Urinary bladder (tissue), 4 donors: ENCODE measurements at places on chromosomes 13 and 19.

DNA sequence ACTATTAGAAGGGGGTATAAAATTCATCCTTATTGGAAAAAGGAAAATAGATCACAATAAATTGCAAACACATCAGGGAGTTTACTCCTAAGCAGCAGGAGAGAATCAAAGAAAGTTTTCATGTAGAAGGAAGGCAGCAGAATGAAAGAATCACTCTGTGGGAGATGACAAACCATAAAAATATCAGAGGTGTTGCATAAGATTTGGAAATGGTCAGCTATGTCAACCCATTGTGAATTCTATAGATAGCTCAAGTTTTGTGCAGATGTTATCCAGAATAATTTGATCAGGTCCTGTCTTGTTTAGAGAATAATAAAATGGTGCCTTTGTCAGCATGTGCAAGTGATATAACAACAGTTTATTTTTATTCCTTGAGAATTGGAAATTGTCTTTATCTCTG, 622.4 kb downstream of the DCT start:
- no peak for DNase-seq

DNA sequence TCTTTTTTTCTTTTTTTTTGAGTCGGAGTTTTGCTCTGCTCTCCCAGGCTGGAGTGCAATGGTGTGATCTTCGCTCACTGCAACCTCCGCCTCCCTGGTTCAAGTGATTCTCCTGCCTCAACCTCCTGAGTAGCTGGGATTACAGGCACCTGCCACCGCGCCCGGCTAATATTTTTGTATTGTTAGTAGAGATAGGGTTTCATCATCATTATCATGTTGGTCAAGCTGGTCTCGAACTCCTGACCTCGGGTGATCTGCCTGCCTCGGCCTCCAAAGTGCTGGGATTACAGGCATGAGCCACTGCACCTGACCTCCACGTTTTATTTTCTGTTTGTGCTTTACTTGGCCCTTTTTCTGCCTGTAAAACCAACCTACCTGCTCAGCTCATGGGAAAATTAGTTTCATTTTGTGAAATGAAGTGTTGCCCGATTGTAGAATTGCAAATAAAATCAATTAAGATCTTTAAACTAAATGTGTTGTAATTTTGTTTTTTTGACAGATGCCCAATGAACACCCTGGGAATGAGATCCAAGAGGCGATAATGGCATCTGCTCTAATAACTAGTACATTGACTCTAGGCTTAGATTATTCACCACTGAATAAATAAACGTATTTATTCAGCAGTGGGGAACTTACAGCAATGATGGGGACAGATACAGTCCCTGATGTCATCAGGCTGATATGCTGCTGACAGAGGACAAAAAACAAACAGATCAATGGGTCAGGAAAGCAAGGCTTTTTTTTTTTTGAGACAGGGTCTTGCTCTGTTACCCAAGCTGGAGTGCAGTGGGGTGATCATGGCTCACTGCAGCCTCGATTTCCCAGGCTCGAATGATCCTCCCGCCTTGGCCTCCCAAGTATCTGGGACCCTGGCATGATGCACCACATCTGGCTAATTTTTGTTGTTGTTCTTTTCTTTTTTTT, 2.2 kb upstream of the RAB11B start:
- DNase-seq, result no peak

GRCh38 chr13:110454227-110454859, 107.2 kb downstream of the RAB20 start:
- no peak for DNase-seq

DNA sequence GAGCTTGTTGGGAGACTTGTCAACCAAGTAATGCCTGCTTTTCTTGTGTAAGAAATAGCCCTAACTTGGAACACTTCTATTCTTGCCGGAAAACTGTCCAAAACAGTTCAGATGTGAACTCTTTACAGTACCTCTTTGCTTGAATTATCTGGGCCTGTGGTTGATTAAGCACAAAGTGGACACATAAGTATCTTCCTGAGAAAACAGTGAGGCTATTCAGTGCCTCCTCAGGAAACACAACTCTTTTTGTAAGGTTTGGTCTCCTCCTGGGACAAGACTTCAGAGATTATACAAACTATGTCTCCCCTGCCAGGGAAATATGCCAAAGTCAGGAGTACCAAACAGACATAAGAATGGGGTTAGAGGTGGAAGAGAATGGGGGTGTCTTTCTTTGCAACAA, 127.7 kb downstream of the LACC1 start:
- no peak for DNase-seq

GRCh38 chr13:80524447-80525215, 183.7 kb upstream of the SPRY2 start:
- no peak for DNase-seq

GRCh38 chr19:23075031-23075733, 41.6 kb upstream of the ZNF730 start:
- DNase-seq, result peak; percentile 59

- DNase-seq, result no peak
Observed at GRCh38 chr19:19179548-19180441, 9.7 kb upstream of the MEF2B start.

DNA sequence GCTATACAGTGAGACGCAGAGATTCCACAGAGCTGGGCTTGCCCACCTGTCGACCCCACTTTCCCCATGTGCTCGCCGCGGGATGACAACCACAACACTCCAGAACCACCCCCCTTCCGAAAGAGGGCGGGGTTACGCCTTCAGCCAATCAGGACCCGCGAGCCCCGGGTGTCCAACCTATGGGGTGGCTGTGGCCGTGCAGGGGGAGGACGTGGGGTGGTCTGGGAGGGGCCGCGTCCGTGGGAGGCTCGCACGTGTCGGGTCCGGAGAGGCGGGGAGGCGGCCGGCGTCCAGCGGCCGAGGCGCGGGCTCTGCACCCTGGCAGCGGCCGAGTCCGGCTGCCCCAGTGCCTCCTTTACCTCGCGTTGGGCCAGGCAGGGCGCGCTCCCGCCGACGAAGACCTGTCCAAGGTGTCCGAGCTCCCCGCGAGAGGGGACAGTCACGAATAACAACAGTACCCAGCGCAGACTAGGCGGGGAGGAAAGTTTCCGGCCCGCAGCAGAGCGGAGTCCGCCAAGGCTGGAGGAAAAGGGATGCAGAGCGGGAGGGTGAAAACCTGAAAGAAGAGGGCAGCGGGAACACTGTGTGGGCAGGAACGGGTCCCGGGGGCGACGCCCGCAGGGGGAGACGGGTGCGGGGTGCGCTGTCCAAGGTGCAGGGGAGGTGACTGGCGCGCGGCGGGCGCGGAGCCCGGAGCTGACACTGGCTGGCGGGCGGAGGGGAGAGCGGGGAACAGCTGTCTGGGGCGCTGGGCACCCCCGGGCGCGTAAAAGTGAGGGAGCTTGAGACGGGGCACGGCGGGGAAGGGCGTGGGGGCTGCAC, 911 bp downstream of the ENOX1 start:
- DNase-seq, result no peak

GRCh38 chr19:6470173-6470572, 6.1 kb downstream of the CRB3 start:
- no peak for DNase-seq

- DNase-seq, result no peak
Observed at GRCh38 chr13:36084131-36084530, 47.1 kb downstream of the DCLK1 start.

DNA sequence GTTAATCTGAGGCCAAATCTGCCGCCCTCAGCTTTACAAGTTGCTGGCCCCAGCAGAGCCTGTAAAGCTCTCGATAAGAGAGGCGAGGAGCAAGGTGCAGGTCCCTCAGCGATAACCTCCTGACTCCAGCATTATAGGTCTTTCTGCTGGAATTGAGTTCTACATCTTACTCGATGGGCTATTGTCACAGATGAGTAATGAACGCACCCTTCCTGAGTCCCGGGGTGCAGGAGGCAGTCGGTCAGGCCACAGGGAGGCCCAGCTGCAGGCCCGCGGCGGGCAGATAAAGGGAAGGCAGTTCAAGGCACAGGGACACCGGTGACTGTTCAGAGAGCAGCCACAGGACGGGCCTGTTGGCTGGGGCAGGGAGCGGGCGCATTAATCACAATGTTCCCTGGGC, 157.6 kb upstream of the OBI1 start:
- no peak for DNase-seq

DNA sequence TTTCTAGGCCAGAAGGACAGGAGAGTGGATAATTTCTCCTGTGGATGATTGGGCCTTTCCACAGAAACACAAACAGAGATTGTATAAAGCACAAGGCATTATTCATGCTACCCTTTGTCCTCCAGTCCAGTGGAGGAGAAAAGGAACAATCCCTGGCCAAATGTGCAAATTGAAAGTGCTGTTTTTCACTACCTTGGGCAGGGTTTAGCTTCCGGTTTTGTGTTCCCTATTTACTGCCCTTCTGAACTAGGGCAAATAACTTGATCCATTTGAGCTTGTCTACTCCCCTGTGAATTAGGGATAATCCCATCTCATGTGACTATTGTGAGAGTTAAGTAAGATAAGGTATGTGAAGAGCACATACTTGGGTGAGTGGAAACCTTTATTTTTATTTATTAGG, 13.3 kb downstream of the PDX1 start:
- DNase-seq, result no peak

DNA sequence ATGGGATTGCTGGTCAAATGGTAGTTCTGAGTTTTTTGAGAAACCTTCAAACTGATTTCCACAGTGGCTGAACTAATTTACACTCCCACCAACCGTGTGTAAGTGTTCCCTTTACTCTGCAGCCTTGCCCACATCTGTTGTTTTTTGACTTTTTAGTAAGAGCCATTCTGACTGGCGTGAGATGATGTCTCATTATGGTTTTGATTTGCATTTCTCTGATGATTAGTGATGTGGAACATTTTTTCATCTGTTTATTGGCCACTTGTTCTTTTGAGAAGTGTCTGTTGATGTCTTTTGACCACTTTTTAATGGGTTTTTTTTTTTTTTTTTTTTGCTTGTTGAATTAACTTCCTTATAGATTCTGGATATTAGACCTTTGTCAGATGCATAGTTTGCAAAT, 4.3 kb downstream of the CAB39L start:
- no peak for DNase-seq

DNA sequence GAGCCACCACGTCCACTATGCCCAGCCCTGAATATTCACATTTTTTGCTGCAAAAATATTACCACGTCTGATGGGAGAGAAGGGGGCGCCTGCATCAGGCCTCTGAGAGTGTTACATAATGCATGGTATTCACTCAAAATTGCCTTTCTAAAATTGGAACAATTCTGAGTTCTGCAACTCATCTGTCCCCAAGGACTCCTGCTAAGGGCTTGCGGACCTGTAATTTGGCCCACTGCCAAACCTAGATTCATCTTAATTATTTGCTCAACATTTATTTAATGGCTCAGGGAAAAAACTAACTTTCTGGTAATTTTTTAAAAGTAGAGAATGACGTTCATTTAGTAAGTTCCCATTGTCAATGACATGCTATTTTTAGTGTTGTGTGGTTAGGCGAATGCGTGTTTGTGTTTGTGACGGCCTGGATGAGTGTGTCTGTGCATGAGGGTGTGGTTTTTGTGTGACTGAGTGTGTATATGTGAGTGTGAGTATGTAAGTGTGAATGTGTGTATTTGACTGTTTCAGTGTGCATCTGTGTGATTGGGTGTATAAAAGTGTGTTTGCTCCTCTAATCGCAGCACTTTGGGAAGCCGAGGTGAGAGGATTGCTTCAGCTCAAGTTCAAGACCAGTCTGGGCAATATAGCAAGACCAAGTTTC, 8.8 kb downstream of the INAFM1 start:
- DNase-seq, result no peak

GRCh38 chr13:89862691-89863036, 1484.8 kb upstream of the MIR17HG start:
- DNase-seq, result no peak

- no peak for DNase-seq
Observed at GRCh38 chr13:60120617-60121336, 43.0 kb downstream of the DIAPH3 start.

GRCh38 chr13:110886870-110887596, 27.8 kb downstream of the ANKRD10 start:
- no peak for DNase-seq

GRCh38 chr13:31859571-31859970, 120.2 kb downstream of the RXFP2 start:
- DNase-seq, result no peak

DNA sequence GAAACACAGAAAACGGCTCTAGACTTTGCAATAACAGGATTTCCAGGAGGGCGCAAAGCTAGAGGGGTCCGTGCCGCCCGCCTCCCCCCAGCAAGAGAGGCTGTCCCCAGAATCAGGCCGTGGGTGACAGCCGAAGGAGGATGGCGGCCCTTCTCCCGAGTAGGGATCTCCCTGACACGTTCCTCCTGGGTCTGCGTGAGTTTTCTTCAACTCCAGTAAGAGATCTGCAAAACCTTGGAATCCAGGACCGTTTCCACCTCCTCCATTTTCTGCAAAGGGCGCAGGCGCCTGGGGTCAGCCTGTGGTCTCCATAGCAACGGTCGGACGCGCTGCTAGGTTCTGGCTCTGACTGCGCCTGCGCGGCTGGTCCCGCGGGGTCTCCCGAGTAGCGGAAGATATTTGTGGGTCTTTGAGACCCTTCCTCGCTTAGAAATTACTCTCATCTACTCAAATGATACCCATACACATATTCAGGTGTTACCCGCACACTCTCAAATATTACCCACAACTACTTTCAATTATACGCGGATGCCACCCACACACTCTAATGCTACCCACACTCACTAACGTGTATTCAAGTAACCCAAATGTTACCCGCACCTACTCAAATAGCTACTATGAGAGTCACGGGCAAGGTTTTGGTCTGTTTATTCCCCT, 2.1 kb downstream of the PNMA8C start:
- no peak for DNase-seq

GRCh38 chr13:47478985-47479384, 522.1 kb downstream of the SUCLA2 start:
- no peak for DNase-seq

DNA sequence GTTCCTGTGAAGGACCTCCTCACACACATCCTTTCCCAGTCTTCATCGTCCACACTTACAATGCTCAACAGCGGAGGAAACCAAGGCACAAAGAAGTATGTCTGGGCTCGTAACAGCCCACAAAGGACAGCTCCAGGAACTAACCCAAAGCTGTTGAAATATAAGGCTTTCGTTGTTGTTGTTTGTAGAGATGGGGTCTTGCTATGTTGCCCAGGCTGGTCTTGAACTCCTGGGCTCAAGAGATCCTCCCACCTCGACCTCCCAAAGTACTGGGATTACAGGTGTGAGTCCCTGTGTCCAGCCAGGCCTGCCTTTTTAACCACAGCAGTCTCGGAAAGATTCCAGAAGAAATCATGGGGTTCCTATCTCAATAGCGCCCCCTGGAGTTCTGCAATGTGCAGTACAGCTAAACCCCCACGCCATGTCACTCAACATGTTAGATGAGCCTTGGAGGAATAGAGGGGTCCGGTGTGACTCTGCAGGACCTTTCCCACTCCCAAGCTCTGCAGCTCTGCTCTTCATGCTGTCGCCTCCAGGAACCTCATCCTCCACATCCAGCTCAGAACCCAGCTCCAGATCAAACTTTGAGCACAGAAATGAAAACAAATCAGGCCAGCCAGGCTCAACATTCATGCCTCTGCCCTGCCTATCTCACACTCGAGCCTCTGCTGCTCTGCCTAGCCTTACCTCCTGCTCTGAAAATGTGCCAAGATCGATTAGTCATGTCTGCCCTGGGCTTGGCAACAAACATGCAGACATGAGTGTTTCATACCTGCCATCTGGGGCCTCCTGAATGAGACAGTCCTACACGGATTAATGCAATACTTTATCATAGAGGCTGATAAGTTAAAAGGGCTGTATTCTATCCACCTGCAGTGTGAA, 7.5 kb downstream of the PLA2G4C start:
- DNase-seq, result no peak

- no peak for DNase-seq
Observed at GRCh38 chr13:112450118-112450903, 74.2 kb downstream of the SPACA7 start.
